Lung (tissue), 17 donors: ENCODE measurements at places on chromosomes 13 and 19. TPM values are rescaled to one million over a fixed set of nuclear protein-coding genes. Genes with fewer than 3 reads are reported as not detected.

DNA sequence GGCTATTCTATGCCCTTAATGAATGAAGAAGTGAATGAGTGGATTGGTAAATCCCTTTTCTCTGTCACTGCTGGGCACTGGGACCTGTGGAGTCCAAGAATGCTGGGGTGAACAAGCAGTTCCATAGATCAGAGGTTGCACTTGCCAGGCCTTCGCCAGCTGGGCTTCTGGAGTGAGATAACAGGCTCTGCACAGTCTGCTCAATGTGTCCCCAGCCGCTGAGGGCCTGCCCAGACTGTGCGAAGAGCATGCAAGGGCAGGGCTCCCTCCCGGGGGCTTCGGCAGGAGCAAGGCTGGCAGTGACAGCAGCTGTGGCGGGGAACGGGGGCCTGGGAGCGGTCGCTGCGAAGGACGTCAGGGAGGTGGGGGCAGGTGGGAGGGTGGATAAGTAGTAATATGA is 51.3 kb downstream of the ZNF536 start:
- no peak for DNase-seq

DNA sequence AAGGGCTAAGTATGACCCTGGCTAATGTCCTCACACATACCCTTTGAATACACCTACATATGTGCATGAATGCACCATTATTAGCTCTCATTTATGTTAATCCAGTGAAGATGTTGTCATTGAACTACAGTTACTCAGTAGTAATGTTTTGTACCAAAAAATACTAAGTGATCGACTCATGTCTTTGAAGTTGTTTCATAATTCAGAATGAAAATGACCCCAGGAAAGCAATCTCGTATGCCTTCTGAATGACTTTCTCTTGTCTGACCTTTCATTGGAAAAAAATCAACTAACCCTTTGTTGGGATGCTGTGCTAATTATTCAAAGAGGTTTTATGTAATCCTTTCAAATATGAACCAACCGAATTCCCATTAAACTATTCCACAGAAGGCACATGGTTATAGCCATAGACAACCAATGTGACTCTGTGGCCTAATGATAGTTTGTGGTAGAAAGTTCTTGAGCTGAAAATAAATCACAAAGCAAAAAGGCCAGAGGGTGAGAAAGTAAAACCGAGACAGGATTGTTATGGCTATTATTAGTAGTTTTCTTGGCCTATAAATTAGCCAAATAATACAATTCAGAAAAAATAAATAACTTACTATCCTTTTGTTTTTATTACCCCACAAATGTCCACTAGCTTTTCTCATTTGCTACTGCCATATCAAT is 86.8 kb upstream of the STARD13 start:
- no peak for DNase-seq

DNA sequence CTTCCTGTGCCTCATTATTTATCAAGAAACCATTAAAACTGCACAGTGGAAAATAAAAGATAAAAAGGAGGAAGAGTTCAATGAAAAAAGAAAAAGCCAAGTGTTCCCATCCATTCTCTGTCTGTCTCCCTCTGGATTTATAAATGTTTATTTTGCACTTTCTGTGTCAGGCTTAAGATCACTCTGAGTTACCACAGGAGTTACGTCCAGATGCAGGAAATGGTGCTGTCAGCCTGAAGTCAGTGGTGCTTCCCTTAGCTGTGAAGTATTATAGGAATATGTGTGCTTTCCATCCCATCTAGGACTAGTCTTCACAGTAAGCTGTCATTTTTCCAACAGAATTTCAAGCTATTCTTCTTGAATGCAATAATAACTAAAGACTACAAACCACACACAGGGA is 420.2 kb downstream of the KCTD12 start:
- no peak for DNase-seq

DNA sequence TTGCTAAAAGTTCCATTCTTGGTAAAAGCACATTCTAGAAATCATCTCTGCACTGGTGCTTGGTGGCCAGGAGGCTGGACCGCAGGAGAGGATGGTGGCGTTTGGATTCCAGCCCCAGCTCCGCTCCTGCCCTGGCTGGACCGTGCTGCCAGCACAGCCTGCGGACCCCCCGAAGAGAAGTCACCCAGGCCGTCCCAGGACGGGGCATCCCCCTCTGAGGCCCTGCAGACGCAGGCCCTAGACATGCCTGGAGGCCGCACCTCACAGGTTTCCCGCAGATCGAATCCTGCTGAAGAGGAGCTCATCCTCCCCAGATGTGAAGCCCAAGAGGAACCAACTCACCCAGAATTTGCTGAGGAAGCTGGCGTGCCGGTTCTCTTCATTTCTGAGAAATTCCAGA is 159.0 kb downstream of the TEX29 start:
- DNase-seq, result no peak

ZGLP1 gene
- total RNA-seq, result 5.1 TPM

CAMSAP3 gene
- 18.3 TPM for total RNA-seq

DNA sequence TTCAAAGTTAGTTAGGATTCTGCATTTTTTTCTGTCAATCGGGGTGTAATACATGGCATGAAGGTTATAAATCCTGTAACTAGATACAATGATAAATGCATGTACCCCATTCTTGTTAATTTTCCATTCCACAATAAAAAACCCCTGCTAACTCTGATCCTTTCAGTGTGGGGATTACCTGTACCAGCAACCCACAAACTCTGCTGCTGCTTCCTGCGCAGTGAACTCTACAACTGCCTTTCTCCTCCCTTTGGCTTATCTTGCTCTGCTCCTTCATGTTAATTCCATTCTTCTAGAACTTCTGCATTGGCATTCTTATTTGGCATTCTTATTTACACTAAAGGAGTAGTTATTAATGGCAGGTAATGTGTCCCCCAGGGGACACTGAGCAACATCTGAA is 273.1 kb downstream of the KLF12 start:
- DNase-seq, result no peak

- no peak for DNase-seq
Measured at GRCh38 chr13:25420161-25420560, 48.4 kb downstream of the ATP8A2 start.

DNA sequence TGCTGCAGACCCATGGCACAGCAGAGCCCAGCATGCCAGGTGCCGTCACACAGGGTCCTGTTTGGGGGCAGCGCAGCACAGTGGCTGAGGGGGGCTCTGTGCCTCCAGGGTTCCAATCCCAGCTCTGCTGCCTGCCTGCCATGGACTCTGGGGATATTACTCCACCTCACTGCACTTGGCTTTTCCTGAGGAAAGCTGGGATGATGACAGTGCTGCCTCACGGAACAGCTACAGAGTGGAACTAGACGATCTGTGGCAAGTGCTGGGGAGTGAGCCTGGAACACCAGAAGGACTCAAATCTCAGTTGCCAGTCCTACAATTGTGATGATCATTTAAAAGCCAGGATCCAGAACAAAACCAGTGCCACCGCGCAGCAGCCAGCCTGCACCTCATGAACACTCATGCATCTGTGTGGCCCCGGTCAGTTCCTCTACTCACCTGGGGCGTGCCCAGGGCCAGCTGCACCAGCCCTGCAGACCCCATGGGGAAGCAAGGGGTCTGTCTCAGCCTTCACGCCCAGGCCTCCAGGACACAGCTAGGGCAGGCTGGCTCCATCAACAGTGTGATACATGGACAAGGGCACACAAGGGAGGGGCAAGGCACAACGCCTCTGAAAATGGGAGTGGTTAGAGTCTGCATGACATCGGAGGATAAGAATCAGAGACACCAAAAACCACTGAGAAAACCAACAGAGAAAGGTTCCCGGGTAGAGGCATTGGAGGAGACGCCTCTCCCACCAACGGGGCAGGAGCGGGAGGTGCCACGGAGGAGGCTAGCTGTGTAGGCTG is 55.2 kb downstream of the ATP7B start:
- DNase-seq, result no peak

GRCh38 chr13:112963641-112964040 is 5.4 kb upstream of the MCF2L start:
- no peak for DNase-seq

DNA sequence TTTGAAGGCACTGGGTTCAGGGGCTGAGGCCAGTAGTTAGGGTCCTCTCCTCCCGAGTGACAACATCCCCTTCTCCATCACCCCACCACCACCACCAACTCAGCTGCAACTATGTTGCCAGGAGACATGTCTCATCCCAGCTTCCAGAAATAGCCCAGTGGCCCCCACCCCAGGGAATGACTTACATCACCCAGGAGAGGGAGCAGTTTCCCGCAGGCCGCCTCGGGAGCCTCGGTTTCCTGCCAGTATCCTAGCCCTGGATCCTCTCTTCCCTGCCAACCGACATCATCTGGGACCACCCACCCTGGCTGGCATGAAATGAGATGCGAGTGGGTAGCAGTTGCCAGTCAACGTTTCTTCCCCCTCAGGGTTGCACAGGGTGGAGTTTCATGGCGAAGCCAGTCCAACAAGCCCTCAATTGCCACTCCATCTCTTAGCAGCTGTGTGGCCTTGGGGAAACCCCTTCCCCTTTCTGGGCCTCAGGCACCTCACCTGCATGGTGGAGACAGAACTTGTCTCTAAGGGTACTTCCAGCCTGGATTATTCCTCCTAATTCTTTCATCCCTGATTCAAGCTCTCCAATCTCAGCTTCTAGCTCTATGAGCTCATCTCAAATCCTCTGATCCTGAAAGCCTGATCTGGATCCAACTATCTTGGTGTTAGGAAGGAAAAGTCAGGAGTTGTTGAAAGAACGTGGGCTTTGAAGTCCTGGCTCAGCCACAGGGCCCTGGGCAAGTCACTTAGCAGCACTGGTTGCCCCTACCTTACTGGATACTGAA is 3.9 kb upstream of the GSK3A start:
- DNase-seq, result peak; percentile 68

- DNase-seq, result no peak
Measured at GRCh38 chr13:28002886-28003698, 14.6 kb upstream of the URAD start.

- no peak for DNase-seq
Measured at GRCh38 chr19:23409392-23410048, 14.2 kb upstream of the ZNF91 start.

- DNase-seq, result no peak
Measured at GRCh38 chr13:103203735-103204330, 137.6 kb upstream of the SLC10A2 start.

GRCh38 chr19:1690699-1691307 is 38.4 kb upstream of the TCF3 start:
- no peak for DNase-seq

DNA sequence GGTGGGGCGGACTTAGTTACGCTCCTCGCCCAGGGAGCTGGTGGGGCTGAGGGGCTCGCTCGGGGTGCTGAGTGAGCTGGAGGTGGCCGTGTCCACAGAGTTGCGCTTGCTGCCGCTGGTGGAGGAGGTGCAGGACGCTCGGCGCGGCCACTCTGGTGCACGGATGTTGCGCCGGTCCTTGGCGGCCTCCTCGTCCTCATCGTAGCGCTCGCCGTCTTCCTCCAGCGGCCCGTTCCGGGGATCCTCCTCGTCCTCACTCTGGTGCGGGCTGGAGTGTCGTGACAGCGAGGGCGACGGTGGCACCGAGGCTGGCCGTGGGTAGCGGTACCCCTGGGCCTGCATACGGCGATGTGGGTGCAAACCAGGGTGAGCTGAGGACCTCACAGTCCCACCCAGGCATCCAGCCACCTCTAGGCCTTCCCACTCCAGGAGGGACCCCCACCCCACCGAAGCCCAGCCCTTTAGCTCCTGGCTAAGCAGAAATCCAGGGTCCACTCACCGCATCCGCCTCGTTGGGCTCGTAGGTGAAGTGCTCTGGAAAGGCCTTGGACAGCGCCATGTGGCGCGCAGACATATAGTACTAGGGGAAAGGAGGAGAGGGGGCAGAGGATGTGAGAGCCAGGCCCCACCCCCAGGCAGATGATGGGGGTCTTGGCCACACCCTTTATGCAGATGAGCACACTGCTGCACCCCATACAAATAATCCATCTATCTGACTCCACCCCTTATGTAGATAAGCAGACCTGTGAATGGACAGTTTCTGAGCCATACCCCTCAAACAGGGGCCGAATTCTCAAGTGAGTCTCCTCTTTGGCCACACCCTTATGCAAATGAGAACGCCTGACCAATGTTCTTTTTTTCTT is 4.4 kb downstream of the FTL start:
- DNase-seq, result no peak

GRCh38 chr13:66689037-66689619 is 541.0 kb downstream of the PCDH9 start:
- DNase-seq, result no peak

LILRA1 gene
- total RNA-seq, result 8.3 TPM

GRCh38 chr19:45815481-45816216 is 541 bp upstream of the RSPH6A start:
- peak; percentile 74 for DNase-seq

GRCh38 chr19:14992780-14993179 is 13.1 kb upstream of the SLC1A6 start:
- DNase-seq, result no peak

GRCh38 chr19:48713041-48713863 is 6.3 kb downstream of the MAMSTR start:
- DNase-seq, result no peak

DNA sequence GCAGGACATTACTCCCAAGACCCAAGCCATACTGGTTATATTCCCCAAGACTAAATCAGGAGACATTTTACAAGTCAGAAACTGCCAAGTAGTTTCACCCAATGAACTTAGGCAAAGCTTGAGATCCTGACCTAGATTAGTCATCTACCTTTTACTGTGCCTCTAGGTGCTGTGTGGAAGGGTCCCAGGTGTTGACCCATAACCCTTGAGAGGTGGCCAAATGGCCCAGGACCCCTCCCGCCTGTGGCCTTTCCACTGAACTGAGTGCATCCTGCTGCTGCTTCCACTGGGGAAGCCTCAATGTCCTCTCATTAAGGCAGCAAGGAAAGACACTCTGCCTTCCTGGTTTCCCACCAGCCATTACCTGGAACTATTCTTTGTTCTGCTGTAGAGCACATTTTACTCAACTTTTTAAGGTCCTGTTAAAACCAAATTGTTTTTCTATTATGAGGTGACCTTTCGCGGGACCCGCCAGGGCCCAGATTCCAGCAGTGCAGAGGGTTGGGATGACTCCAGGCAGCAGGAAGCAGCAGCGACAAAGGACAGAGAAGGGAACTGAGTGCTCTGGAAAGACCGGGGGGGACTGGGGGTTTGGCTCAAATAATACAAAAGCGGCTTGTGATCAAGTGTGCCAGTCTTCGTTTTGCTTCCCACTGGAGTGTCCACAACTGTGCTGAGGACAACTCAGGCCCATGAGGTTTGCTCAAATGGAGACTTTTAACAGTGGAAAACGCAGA is 27.1 kb downstream of the ANKRD10 start:
- DNase-seq, result no peak

DNA sequence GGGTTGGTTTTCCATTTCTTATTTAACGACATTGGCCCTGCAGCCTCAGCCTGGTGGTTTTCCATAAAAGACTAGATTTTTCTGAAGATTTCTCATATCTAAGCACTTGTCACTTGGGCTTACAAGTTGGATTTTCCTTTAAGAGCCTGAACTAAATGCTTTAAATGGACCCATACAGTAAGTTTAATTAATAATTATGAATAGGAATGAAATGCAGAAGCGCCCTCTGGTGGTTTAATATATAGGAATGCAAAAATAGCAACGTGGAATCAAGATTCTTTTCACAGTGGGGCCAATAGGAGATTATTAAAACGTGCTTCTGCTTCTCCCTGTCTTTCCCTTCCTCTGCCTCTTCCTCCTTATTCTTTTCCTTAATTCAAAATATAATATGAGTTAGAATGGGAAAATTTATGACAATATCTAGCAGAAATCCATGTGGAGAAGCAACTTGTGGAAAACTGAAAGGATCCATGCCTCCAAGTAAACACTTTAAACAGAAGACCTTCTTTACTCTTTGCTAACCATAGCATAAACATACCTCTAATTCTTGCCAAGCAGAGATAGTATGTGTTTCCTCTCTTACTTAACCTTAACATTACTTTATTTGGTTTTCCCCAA is 324.0 kb downstream of the GPC5 start:
- DNase-seq, result no peak

SIGLEC12 gene
- total RNA-seq, result 0.28 TPM

GRCh38 chr19:35856546-35857149 is at the start of gene KIRREL2:
Gene KIRREL2 (plus strand): TSS chr19:35856911. CDS start chr19:35857120, 209 bp downstream.
- no peak for DNase-seq

ZNF492 gene
- total RNA-seq, result 0.80 TPM

ZNF787 gene
- 27.5 TPM for total RNA-seq
